ENCODE measurements at places on chromosomes 13 and 19.
A peak's percentile ranks its signal among the peaks of the same experiment; 100 is the strongest.

DNA sequence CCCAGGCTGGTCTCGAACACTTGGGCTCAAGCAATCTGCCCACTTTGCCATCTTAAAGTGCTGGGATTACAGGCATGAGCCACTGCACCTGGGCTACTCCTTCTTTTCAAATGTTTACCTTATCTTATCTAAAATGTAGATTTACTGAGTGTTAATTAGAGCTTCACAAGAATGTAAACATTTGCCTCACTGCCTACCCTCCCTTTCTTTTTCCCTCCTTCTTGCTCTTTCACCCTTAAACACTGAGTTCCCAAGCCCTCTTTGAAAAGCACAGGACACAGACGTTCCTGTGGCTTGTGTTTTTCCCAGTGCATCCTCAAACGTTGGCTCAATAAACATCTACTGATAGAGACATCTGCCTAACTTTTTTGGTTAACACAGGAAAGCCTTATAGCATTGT is 32.7 kb upstream of the CYSLTR2 start:
- no peak for DNase-seq

- DNase-seq = no peak
Measured at GRCh38 chr19:55678121-55678671, 3.2 kb downstream of the EPN1 start.

DNA sequence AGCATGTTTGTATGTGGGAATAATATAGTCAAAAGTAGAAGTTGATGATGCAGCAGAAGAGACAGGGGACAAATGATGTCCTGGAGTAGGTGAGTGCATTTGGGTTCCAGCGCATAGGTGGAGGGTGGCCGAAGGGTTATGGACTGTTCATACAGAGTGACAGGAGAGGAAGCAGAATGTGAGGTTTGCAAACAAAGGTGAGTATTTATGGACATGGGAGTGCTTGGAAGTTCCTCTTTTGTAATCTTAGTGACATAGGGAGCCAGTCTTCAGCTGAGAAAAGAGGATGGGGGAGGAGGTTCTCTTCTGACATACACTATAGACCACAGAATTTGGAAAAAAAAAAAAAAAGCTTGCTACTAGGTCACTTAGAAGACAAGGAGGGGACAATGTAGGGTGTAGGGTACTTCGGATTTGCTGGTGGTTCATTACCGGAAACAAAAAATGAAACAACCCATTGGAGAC is 331.6 kb downstream of the DLEU7 start:
- DNase-seq = no peak

DNA sequence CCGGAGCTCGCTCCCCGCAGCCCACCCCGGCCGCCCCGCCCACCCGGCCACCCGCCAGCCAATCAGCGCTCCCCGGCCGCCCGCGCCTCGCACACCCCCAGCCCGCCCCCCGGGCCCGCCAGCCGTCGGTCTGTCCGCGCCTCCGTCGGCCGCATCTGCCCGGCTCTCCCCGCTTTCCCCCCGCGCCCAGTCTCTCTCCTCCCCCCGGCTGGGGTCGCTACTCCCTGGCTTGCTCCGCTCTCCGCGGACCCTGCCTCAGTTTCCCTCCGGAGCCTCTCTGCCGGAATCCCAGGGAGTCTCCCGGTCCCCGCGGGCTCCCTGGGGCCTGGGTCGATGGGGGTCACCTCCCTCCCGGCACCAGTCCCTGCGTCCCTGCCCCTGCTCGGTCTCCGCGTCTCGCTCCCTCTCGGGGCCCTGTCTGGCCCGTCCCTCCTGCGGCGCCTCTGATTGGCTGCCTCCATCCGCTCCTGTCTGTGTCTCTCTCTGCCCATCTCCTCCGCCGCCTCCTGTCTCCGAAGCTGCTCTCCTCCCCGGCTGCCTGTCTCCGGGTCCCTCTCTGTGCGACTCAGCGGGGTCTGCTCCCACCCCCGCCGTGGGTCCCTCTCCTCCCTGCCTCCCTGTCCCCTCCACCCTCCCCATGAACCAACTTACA is 484 bp downstream of the IL11 start:
- no peak for DNase-seq

- no peak for DNase-seq
Measured at GRCh38 chr19:12913851-12914690, 5.0 kb downstream of the SYCE2 start.

DNA sequence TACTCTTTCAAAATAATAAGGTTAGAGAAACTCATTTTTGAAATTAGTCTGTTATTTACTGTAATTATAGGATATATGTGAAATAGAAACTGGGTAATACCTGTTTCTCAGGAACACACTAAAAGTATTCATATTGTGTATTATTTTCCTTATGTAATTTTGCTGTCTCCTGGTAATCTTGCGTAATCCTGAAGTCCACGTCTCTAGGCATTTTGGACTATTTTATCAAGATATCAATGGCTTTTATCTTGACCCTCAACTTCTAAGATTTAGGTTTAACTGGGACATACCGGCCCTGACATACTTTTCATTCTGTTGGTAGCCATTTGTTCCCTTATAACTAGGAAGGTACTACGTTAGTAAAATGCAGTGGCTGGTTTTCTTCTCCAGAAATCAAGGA is 80.3 kb downstream of the PAN3 start:
- no peak for DNase-seq

DNA sequence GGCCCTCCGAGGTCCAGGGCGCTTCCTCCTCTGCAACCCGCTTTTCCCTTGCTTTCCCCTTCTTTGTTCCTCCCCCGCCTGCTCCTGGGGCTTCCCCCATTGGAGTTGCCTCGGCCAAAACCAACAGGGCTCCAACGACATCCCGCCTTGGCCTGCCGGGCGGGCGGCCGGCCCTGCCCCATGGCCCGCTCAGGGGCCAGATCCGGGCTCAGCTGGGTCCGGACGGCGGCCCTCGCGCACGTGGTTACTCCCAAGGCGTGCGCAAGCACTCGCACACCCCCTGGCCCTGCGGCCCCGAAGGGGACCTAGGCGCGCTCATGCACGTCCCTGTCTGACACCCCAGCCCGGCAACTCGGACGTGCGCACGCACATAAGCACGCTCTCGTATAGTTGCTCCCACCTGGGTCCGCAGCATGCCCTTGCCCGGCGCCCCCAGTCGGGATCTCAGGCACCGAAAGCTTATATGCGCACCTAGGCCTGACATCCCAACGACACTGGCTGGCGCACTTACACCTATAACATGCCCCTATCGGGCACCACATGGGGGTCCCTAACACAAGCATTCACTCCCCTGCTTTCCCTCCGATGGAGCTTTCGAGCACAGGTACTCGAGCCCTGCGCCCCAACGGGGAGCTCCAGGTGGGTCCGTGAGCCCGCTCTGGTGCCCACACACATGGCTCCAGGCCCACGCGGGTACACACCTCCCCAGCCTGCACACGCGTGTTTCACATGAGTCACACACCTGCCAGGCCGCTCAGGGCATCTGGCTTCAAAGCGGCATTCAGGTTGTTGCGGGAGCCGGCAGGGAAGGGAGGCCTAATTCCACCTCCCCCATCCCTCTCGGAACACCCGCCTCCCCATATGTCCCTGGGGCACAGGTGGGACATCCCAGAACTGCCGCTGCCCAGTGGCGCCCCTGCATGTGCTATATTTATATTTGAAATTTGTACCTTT is 15.0 kb downstream of the NFIX start:
- DNase-seq = no peak

GRCh38 chr19:3179739-3180293 is 1.2 kb downstream of the S1PR4 start:
- no peak for DNase-seq

DNA sequence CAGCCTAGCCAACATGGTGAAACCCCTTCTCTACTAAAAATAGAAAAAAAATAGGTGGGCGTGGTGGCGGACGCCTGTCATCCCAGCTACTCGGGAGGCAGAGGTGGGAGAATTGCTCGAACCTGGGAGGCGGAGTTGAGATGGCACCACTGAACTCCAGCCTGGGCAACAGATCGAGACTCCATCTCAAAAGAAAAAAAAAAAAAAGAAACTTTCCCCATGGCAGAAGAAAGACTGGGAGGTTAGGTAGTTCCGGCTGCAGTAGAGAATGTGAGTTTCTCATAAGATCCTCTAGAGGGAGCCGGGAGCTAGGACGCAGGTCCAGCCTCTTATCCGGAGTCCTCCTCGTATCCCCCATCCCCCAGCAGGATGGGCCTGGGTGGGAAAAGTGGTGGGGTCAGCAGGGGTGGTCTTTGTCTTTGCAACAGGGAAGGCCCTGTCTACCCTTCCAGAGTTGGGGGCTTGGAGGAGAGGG is 13.2 kb upstream of the CREB3L3 start:
- DNase-seq = peak; percentile 8

GRCh38 chr13:78589206-78589605 is 14.1 kb downstream of the POU4F1 start:
- no peak for DNase-seq

GRCh38 chr13:51807041-51807440 is 3.1 kb upstream of the DHRS12 start:
- DNase-seq = no peak

GRCh38 chr13:59337070-59337469 is 826.7 kb downstream of the DIAPH3 start:
- no peak for DNase-seq

DNA sequence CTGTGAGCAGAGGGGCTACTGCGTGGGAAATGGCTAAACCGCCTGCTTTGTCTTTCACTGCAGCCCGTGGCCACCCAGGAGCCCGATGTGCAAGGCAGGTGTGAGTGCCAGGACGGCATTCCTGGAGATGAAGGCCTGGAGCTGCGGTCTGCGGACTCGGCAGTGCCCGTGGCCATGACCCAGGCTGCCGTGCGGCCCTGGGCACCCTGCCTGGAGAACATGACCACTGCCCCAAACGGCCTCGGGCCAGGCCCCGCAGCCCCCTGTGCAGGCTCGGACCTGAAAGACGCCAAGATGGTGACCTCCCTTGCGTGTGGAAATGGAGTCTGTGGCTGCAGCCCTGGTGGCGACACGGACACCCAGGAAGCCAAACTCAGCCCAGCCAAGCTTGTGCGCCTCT is 62.2 kb downstream of the SPATA13 start:
- DNase-seq = no peak

GRCh38 chr13:72458701-72459100 is 268.7 kb downstream of the MZT1 start:
- no peak for DNase-seq

- DNase-seq = no peak
Measured at GRCh38 chr19:17325881-17326594, 8.6 kb downstream of the ANO8 start.

DNA sequence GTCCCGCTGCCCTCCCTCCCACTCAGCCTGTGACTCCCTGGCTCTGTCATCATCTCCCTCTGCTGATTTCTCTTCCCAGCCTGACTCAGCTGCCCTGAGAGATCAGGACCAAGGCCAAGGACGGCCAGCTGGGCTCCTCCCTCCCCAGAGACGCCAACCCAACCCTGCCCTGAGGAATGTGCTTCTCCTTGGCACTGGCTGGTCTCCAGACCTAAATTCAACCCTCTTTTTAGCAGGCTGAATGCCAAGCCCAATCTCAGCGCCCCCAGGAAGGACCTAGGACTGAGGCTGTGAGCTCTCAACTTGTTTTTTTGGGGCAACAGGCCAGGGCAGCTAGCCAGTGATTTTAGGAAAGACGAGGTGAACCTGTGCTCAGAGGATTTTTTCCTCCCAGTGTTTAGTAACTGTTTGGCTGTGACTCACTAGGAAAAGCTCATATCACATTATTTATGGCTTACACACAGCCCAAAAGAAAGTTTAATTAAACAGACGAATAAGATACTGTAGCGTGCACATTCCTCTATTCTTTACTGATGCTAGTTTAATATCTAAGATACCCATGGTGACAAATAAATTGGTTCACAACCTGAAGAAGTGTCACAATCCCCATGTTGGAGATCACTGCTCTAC is 7.4 kb upstream of the IGFL1 start:
- no peak for DNase-seq

DNA sequence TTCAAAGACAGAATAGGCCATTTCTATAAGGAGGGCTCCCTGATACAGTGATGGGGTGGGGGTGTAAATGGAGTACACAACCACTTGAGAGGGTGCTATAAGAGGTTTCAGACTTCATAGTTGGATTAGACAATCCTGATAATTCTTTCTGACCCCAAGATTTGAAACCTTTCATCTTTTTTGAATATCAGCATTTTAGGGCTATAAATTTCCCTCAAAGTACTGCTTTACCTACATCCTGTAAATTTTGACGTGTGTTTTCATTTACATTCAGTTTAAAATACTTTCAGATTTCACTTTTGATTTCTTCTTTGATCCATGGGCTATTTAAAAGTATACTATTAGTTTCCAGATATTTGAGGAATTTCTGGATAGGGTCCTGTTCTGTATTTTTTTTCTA is 40.0 kb upstream of the SIN3B start:
- DNase-seq = no peak

GRCh38 chr13:113812178-113813040 is 51.5 kb downstream of the GAS6 start:
- DNase-seq = no peak

- no peak for DNase-seq
Measured at GRCh38 chr19:30689474-30689873, 317.3 kb downstream of the ZNF536 start.

DNA sequence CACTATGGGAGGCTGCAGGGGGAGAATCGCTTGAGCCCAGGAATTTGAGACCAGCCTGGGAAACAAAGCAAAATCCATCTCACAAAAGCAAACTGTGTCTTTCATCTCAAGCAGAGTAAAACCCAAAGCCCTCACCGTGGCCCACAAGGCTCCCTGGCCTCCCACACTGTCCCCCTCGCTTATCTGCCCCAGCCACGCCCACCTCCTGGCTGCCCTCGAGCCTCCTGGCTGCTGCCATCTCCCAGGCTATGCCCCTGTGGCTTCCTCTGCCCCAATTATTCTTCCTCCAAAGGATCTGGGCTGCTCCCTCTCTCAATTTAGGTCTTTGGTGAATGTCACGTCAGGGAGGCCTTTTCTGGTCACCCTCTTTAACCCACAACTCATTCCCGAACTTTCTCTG is 3.6 kb downstream of the RABAC1 start:
- no peak for DNase-seq

DNA sequence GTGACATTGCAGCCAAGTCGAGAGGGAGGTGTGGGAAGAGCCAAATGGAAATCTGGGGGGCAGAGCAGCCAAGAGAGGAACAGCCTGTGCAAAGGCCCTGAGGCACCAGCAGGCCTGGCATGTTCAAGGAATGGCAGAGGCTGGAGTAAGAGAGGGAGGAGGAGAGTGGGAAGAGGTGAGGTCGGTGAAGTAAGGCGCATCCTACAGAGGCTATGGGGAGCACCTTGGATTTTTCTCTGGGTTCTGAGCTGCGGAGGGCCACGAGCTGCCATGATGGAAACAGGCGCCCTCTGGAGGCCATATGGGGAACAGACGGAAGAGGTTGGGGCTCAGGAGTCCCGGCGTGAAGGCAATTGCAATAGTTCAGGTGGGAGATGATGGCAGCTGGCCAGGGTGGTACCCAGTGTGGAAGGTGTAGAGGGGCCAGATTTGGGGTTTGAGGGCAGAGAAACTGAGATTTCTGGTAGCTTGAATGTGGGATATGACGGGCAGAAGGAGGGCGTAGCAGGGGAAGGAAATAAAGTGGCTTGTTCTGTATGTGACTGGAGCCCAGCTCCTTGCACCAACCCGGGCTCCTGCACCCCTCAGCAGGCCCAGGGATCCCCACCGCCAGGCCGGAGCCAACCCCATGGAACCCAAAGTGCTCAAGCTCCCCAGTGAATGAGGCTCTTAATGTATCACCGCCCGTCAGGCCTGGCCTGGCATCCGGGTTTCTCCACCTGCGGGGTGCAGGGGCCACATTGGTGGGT is 20.5 kb upstream of the STRN4 start:
- peak; percentile 44 for DNase-seq

- no peak for DNase-seq
Measured at GRCh38 chr13:76672420-76672819, 213.8 kb downstream of the KCTD12 start.

GRCh38 chr13:111902726-111903125 is 164.2 kb upstream of the SOX1 start:
- no peak for DNase-seq

- DNase-seq = no peak
Measured at GRCh38 chr13:24288870-24289269, 20.5 kb upstream of the C1QTNF9 start.
